A172 (cell line): ENCODE measurements at places on chromosomes 11 and 22.

GRCh38 chr22:41062146-41062545 lies 30.2 kb upstream of the EP300 start:
- DNase-seq: no peak

DNA sequence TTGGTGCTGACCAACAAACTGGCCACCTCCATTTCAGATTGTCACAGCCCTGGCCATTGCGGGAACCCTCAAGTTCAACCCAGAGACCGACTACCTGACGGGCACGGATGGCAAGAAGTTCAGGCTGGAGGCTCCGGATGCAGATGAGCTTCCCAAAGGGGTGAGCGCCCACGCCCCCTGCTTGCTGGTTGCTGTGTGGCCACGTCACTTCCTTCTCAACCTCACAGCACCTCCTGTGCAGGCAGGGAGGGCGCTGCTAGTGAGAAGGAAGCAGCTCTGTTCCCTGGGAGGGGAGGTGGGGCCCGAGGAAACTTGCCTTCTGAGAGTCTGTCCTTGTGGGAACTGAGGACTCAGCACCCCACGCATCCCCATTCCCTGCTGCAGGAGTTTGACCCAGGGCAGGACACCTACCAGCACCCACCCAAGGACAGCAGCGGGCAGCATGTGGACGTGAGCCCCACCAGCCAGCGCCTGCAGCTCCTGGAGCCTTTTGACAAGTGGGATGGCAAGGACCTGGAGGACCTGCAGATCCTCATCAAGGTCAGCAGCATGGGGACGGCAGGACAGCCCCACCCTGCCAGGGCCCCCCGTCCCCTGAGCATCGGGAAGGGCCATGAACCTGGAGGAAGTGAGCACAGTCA lies 19.3 kb downstream of the POLR3H start:
- peak; percentile 12 for DNase-seq

DNA sequence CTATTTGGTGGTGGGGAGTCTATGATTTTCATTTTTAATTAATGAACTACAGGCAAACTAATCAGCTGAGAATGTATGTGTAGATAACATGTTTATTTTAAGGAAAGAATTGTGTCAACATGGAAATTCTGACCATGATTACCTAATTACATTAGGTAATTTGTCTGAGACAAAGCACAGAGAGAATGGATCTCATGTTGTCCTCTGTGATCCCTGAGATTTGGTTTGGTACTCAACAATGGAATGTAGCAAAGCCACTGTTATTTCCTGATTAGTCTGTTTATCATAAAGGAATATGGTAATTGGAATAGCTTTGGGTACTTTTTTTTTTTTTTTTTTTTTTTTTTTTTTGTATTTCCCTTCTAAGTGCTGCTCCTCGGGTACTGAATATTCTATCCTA lies 718.8 kb upstream of the ARHGAP42 start:
- DNase-seq: no peak

DNA sequence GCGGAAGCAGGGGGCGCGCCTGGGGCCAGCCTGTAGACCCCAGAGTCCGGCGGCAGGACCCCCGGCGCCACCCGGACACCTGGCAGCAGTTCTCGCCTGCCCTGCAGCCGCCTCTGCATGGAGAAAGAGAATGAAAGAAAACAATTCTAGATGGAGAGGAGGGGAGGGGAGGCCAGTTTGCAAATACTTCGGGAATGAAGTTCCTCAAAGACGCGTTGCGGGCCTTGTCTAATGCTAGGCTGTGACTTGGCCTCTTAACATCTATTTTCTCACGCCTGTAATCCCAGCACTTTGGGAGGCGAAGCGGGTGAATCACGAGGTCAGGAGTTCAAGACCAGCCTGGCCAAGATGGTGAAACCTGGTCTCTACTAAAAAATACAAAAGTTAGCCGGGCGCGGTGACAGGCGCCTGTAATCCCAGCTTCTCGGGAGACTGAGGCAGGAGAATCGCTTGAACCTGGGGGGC lies 2.1 kb upstream of the BARX2 start:
- DNase-seq: no peak

GRCh38 chr11:19209617-19210370 lies 8.0 kb upstream of the CSRP3 start:
- no peak for DNase-seq

DNA sequence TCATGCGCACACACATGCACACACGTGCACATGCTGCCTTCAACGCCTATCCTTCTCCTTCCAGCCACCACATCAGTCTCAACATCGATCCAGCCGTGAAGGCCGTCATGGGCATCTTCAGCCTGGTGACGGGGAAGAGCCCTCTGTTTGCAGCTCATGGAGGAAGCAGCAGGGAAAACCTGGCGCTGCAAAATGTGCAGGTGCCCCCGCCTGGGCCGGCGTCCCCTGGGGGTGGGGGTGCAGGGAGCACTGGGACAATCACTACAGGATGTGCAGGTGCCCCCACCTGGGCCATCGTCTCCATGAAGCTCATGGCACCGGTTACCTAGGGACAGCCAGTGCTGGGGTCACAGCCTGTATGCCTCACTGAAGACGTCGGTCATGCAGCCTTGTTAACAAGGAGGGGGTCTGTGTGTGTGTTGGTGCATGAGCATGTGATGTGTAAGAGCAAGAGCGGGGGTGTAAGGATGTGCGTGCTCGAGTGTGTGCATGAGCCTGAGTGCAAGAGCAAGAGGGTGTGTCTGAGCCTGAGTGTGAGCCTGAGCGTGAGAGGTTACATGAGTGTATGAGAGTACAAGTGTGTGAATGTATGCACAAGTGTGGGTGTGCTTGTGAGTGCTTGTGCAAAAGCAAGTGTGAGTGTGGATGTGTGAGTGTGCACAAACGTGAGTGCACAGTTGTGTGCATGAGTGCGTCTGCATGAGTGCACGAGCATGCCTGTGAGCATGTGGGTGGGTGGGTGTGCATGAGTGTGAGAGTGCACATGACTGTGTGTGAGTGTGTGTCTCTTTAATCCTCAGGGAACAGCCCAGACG lies 31.5 kb downstream of the NADSYN1 start:
- no peak for DNase-seq

- DNase-seq: peak; percentile 90
Observed at GRCh38 chr11:121595717-121596161, 143.0 kb upstream of the SORL1-AS1 start.

- DNase-seq: no peak
Observed at GRCh38 chr11:74487875-74488274, 5.6 kb downstream of the LIPT2 start.

DNA sequence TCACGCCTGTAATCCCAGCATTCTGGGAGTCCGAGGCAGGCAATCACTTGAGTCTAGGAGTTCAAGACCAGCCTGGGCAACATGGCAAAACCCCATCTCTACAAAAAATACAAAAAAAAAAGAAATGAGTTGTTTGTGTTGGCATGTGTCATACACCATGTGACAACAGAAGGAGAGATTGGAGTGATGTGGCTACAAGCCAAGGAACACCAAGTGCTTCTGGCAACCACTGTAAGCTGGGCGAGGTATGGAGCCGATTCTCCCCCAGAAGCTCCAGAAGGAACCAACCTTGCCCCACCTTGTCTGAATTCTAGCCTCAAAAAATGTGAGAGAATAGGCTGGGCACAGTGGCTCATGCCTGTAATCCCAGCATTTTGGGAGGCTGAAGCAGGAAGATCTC lies 39.1 kb upstream of the SLC35C1 start:
- no peak for DNase-seq

DNA sequence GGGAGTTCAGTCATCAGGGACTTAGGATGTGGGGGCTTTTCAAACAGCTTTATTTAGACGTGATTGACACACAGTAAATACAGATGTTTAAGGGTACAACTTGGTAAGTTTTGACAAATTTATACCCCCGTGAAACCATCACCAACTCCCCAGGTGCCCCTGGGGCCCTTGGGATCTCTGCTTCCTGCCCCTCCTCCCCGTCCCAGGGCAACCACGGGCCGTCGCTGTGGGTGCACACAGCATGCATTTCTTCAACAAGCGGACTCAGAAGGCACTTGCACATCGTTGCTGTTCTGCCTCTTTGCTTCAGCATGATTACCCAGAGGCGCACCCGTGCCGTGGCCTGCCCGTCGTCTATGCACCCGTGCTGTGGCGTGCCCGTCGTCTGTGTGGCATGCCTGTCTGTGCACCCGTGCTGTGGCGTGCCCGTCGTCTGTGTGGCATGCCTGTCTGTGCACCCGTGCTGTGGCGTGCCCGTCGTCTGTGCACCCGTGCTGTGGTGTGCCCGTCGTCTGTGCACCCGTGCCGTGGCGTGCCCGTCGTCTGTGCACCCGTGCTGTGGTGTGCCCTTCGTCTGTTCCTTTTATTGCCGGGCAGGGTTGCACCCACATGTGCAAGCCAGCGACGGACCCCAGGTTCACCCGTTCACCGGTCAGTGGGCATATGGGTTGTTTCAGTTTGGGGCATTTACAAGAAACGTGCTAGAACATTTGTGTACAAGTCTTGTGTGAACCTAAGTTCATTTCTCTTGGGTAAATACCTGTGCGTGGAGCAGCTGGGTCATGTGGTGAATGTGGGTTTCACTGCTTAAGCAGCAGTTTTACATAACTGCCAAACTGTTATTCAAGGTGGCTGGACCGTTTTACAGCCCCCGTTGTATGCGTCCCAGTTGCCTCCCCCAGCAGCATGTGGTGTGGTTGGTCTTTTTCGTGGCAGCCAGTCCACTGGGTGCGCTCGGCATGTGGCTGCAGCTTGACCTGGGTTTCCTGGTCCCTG lies 8.3 kb downstream of the CD81 start:
- DNase-seq: no peak

DNA sequence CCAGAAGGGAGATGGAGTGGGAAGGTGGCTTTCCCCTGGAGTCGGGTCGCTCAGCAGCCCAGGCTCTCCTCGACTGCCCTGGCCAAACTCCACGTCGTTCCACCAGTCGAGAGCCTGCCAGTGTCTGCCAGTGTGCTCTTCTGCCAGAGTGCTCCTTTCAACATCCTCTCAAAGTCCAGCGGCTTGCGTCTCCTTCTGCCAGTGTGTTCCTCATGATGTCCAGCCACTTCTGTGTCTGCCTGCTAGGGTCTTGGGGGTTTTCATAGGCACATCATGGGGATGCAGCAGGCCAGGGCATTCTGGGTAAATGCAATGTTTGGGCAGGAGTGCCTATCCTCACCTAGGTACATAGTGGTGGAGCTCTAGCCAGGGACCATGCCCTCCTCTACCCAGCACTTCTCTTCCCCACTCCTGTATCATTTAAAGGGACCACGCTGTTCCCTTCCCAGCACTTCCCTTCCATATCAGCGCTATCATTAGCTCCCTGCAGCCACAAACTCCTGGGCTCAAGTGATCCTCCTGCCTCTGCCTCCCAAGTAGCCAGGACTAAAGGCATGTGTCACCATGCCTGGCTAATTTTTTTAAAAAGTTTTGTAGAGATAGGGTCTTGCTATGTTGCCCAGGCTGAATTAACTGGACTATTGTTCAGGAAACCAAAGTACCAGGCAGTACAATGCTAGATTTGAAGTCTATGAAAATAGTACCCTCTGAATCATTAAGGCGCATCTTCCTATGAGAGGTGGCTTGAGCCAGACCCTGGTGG lies 62.9 kb upstream of the CLDN5 start:
- DNase-seq: no peak

DNA sequence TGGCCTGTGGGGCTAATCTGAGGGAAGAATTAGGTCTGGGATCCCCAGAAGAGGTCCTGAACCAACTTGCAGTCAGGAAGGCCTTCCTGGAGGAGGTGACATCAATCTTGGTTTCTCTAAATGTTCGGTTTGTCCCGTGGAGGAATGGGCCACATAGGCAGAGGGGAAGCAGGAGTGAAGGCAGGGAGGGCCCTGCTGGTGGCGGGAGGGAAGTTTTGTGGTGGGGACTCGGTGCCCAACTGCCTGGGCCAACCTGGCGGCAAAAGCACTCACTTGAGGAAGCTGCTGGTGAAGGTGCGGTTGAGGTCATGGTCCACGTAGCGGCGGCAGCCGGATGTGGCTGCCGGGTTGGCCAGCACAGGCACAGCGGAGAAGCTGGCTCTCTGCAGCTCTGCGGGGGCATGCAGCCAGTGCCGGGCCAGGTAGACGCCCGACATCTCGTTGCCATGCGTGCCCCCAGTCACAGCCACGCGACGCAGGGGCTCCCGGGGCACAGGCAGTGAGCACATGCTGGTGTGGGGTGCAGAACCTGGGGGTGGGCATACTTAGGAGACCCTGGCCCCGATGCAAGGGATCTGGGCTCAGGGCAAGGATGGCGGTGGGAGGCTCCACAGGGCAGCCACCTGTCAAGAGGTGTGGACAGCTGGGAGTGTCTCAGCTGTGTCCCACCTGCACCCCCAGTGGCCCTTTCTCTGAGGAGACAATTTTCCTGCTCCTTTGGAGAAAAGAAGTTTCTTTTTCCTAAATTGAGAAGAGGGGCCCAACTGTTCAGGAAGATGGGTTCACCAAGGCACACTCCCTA lies 3.8 kb downstream of the ACY3 start:
- DNase-seq: no peak

DNA sequence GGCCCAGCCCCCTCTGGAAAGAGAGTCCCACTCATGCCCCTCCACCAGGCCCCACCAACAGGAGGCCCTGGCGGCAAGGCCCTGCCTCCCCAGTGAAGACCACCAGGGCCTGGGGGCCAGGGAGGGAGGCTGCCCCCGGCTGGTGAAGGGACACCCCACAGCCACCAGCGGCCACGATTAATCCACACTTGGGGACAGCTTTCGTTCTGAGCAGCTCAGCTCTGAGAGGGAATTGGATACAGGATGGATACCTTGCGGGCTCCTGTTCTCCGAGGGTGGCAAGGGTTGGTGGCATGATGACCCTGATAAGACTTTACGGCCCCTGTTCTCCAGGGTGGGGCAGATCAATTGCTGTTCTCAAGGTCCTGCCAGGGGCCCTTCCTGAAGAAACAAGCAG lies 6.9 kb upstream of the NLRP6 start:
- no peak for DNase-seq

GRCh38 chr11:104967534-104968354 lies 630 bp downstream of the CASP4 start:
- DNase-seq: peak; percentile 2

DNA sequence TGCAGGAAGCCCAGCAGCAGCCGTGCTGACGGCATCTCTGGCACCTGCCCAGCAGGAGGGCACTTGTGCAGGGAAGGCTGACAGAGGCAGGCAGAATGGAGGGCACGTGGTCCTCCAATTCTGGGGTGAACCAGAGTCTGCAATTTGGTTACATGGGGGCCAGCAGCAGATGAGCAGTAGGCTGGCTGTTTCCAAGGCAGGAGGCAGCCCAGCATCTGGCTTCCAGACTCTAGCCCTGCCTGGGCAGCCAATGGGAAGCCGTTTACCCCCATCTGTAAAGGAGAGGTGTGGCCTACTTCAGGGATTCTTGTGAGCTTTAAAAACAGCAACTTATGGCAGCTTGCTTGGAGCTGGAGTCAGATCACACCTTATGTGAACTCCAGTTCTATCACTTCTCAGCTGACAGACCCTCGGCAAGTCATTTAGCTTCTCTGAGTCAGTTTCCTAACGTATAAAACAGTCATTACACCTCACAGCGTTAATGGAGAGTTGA lies 27.9 kb upstream of the RASL10A start:
- DNase-seq: peak; percentile 59

DNA sequence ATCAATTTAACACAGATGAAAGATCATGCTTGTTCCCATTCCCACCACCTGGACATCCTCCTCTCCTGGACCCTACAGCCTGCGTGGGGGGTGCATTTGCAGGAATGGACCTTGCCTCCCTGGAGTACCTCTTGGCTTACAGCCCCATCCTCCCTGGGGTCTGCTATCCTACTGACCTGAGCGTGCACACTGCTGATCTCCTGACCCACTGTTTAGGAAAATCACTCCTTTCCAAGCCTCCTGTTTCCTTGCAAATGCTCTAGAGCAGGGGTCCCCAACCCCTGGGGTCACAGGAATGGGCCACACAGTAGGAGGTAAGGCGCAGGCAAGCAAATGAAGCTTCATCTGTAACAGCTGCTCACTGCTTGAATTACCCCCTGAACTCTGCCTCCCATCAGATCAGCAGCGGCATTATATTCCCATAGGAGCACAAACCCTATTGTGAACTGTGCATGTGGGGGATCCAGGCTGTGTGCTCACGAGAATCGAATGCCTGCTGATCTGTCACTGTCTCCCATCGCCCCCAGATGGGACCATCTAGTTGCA lies 88.2 kb upstream of the SEPTIN5 start:
- no peak for DNase-seq
